ENCODE measurements at places on chromosomes 11 and 22.

DNA sequence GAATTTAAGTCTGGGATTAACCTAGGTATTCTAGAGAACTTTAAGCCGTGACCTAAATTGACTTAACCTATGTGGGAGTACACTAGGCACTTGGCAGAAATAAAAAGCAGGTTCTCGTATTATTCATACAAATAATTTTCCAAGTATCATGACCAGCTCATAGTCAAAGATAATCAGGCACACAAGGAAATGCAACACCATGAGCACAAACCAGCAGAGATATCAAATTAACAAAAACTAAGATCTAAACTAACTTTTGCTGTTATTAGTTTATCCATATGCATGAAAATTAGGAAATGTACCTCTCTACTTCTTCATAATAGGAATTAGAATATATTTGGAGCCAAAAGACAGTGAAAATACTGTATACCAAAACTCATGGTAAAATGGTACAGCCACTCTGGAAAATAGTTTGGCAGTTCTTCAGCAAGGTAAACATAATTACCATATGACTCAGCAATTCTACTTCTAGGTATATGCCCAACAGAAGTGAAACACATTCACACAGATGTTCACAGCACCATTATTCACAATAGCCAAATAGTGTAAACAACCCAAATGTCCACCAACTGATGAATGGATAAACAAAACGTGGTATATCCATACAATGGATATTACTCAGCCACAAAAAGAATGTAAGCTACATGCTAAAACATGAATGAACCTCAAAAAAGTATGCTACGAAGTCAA is 154.1 kb downstream of the ENTHD1 start:
- DNase-seq: no peak

DNA sequence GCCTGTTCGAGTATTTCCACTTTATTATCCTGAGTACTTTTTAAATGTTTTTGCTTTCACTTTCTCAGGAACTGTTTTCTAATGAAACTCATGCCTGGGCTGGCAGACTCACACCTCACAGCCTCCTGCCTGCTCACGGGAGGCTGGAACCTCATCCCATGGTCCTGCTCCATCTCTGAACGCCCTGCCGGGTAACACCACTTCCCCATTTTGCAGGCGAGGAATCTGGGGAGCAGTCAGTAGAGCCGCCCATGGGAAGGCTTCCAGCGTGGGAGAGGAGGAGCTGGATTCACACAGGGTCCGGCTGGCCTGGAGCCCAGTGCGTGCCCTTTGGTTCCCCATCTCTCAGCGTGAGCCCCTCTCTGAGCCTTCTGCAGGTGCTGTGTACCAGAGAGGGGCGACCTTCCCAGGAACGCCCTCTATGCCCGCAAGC is 53.6 kb downstream of the SCUBE1 start:
- DNase-seq: no peak

GRCh38 chr11:6303661-6304060 is 16.6 kb downstream of the CAVIN3 start:
- DNase-seq: no peak

- DNase-seq: no peak
Observed at GRCh38 chr22:45579306-45579705, 76.6 kb downstream of the FBLN1 start.

- DNase-seq: no peak
Observed at GRCh38 chr11:118694185-118694584, 14.7 kb upstream of the TREH start.
